Stimulated activated CD8-positive, alpha-beta memory T cell treated with anti-CD3 and anti-CD28 coated beads, Interleukin-2, amount 100 ng/mL, for 1 hour (primary cell): ENCODE measurements at places on chromosomes 1 and 21.

DNA sequence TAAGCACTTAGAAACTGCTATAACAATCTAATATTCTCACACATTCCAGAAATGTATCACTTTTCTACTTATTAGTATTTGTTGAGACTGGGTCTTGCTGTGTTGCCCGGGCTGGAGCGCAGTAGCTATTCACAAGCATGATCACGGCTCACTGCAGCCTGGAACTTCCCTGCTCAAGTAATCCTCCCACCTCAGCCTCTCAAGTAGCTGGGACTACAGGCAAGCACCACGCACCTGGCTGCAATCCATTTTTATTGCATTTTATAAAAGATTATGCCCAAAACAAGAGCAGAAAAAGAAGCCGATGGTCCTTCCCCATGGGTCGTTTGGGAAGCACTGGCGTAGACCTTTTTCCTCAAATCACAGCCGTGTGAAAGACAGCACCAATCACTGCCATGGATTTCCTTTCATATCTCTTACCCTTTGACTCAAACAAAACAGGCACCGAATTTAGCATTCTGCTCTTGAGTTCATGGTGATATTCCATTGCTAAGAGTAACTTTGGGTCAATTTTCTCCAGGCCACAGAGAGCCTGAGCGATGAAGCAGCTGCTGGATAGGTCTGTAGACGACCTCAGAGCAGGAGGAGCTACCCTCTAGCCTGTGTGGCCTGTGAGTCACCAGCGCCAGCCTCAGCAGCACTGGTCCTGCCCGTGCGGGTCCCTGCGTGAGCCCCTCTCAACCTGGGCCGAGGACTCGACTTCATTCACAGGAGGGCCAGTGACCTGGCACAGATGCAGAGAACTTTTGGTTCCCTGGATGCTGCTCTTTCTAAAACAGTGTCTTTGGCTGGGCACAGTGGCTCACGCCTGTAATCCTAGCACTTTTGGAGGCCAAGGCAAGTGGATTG, 80.8 kb downstream of the PIK3CD start:
- DNase-seq, result no peak

DNA sequence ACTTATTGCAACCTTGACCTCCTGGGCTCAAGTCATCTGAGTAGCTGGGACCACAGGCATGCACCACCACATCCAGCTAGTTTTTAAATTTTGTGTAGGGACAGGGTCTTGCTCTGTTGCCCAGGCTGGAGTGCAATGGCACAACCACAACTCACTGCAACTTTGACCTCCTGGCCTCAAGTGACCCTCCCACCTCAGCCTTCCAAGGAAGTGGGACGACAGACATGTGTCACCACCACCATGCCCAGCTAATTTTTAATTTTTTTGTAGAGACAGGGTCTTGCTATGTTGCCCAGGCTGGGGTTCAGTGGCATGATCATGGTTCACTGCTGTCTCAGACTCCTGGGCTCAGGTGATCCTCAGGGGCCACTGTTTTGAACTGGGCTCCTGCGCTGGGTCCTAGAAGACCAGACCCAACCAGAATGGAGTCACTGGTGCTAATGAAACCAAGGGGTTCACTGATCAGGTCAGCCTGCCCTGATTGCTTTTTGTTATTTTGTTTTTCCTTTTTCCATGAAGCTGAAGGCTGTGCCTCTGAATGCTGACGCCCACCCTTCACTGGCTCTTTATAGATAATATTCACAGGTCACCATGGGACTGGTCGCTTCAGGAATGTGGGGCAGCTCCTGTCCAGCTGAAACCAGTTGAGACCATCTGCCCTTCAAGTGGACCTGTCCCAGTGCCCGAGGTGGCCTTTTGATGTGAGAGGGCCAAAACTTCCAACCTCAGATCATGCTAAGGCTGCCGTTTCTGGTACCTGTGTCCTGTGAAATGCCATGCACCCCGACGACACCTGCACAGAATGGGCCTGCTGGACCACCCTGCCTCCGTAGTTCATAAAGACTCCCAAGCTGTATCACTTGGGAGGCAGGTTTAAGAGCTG, 4.9 kb downstream of the TRIM17 start:
- DNase-seq, result no peak

GRCh38 chr1:16367968-16368890, 1.2 kb downstream of the SZRD1 start:
- DNase-seq, result no peak

- no peak for DNase-seq
Observed at GRCh38 chr1:45370575-45370974, 30.3 kb upstream of the MUTYH start.

DNA sequence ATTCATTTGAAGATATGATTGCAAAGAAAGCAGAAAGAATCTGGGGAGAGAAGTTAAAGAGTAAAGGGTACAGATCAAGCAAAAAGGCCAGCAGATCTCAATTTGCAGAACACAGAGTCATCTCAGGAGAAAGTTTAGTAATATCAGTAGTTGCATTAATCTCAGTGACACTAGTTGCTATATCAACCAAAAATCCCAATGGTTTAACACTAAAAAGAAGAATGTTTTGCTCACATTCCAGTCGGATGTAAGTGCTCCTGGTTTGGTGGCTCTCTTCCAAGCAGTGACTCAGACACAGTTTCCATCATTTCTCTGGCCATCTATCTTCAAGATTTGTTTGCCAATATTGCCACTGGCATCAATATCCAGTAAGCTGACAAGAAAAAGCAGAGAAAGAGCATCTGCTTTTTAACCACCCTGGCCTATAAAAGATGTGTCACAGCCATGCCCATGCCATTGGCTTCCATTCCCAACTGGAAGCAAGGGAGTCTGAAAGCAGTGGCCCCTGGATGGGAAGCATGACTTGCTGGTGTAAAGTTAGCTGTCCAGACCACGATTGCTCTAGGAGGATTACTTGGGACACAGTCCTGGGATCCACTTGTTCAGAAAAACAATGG, 45.5 kb upstream of the AIM2 start:
- DNase-seq, result no peak

GRCh38 chr1:98556521-98557158, 104.9 kb upstream of the SNX7 start:
- no peak for DNase-seq

GRCh38 chr1:65425697-65426096, 5.2 kb downstream of the LEPR start:
- DNase-seq, result no peak

DNA sequence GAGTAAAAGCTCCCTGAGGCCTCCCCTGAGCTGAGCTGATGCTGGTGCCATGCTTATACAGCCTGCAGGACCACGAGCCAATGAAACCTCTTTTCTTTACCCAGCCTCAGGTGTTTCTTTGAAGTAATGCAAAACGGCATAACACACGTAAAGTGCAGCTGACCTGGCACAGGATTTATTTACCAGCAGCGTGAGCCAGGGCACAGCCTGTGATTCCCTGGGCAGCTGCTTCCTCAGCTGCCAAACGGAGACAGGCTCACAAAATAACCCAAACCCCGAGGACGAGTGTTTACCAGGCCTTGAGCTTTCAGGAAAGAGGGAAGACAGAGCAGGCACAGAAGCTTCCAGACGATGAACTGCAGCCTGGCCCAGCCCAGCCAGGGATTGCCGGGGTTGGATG, 120.6 kb upstream of the ARHGEF16 start:
- no peak for DNase-seq

DNA sequence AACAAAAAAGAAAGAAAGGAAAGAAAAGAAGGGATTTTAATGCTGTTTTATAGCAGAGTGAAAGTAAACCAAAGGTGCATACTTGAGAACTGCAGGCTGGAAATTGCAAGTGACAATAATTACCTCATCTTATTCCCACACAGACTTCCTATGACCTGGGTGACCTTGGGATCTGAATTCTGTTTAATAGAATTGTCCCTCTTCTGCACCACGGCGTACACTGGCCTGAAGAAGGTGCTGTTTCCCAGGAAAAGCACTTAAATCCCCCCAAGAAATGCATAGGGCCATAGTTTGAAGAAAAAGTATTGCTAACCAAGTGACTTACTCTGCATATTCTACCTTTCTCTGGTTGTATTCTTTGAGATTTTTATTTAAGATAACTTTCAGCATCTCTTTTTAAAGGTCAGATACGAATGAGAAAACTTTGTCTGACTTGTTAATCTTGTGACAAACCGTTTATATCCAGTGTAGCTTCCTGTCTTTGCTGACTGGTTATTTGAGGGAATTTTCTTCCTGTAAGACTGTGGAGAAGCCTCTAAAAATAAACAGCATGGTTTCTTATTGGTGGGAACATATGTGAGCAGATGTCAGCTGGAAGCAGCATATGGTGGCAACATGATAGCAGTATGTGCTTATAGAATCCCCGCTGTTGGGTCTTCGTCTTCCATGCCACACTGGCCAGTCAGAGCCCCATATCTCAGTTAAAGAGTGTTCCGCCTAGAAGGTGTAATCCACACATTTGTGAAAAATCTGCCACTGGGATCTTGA, 16.3 kb downstream of the TGFB2 start:
- DNase-seq, result no peak

DNA sequence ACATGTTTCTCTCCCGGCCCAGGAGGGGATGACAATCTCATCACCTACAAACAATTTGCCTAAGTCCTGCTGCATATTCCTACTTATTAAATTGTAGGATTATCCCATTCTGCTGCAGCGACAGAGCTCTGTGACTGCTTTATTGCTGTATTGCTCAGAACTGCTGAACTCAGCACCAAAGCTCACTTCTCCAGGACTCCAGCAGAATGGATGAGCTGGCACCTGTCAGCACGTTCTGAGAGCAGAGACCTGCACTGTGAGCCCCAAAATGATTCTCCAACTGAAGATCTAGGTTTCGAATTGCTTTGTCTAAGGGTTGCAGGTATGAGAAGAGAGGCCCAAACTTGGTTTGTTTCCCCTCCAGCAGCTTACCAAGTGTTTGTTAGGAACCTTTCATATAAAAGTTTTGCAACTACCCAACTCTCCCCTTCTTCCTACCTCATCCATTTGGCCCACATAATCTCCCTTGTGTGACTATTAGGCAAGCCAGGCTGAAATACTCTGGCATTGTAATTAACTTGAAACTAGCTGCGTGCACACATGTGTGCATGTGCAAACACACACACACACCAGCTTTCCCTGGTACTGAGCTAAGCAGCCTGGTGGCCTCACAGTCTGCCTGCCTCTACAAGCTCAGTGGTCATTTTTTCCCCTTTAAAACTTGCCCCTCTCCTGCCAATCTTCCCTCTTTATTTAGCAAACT, 161.4 kb upstream of the CAMK1G start:
- DNase-seq, result no peak

GRCh38 chr1:115188680-115189395, 99.5 kb upstream of the TSPAN2 start:
- DNase-seq, result no peak

DNA sequence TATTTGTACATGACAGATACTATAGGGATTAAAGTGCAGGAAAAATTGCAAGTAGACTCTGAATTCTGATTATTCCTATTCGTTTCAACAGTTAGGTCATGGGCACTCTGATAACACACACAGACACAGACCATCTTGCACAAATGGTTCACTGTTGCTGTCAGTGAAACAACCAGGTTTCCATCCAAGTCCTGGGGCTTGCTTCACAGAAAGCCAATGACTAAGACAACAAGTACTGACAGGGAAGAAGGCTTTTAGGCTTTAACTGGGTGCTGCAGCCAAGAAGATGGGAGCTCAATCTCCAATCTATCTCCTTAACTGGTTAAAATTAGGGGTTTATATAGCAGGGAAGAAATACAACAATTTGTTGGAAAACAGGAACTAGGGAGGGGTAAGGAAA, 57.6 kb downstream of the RIMS3 start:
- no peak for DNase-seq
